ENCODE measurements at places on chromosomes 2 and 18.
A peak's percentile ranks its signal among the peaks of the same experiment; 100 is the strongest.

GRCh38 chr2:171432206-171432968, 1.4 kb downstream of the METTL8 start:
- DNase-seq = no peak

GRCh38 chr2:176491172-176491904, 222.1 kb downstream of the MTX2 start:
- peak; percentile 59 for DNase-seq

DNA sequence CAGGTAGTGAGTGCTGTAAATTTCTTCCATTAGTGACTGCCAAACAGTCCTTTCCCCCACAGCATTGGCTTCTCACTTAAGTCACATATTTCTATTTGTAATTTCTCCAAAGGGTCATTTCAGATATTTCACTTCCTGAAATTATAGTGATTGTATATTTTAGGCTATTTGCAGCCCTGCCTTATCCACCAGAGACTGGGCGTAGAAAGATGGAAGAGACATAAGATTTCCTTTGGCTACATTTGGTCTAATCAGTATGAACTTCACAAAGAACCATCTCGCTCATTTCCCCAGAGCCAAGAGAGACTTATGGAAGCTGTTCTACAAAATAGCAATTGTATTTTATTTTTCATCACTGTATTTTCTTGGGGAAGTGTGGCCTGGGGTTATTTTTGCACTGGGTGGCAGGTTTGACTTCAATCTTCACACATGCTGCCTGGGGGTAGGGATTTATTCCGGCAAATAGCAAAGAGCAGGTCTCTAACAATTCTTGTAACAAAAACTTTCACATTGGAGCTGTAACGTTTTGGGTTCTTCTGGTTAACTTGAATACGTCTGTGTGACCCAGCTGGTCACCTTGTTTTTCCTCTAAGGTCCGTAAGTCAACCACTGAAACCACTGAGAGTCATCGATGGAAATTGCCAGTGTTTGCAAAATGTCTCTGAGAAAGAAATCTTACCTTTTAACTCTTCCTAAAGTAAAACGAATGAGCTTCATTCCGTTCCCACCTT, 170.6 kb upstream of the SERPINE2 start:
- no peak for DNase-seq

- DNase-seq = peak; percentile 65
These were observed 154.0 kb downstream of the MBP start for GRCh38 chr18:76978616-76979015.

DNA sequence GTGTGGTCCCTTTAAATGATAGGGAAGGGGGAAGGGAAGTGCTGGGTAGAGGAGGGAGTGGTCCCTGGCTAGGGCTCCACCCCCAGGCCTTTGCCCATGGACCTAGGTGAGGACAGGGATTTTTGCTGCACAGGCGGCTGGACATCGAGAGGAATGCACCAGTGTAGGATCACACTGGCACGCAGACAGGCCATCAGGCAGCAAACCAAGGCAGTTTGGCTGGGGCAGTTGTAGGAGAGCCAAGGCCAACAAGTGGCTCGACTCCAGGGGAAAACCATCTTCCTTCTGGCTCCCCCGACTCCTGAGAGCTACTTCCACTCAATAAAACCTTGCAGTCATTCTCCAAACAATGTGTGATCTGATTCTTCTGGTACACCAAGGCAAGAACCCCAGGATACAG, 402.0 kb upstream of the LRRTM1 start:
- no peak for DNase-seq

- DNase-seq = no peak
These were observed 127.8 kb downstream of the TRIM43 start for GRCh38 chr2:95719473-95720060.

- DNase-seq = peak; percentile 14
These were observed 13.3 kb downstream of the GAREM2 start for GRCh38 chr2:26185954-26186770.

DNA sequence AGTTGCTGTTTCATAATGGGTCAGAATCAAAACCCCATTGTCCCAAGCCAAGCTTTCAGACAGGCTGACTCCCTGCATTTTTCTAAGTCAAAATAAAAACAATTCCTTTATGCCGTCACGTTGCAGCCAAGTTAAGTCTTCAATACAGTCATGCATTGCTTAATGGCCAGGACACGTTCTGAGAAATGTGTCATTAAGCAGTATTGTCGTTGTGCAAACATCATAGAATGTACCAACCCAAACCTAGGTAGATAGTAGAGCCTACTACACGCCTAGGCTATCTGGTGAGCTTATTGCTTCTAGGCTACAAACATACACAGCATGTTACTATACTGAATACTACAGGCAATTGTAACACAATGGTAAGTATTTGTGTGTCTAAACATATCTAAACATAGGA, 160.4 kb upstream of the FOSL2 start:
- DNase-seq = no peak

GRCh38 chr18:35193316-35193715, 47.5 kb upstream of the ZNF397 start:
- no peak for DNase-seq

- no peak for DNase-seq
These were observed 579 bp downstream of the ARHGEF4 start for GRCh38 chr2:130837175-130837810.

GRCh38 chr18:34624551-34624950, 85.5 kb upstream of the DTNA start:
- no peak for DNase-seq

DNA sequence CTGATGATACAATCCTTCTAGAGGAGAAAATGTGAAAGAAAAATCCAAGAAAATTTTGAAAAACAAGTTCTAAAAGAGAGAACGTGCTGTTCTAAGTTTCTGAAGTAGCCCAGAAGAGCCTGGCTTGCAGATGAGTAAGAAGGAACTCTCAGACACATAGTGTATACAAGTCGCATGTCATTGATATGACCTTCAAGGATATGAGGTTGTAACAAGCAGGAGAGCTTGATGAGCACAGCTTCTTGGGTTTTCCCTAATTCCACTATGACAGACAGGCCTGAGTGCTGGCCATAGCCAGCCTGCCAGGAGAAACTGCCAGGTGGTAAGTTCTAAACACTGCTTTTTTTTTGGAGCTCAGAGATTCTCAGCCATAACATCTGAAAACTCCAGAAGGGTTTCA, 235.7 kb upstream of the SIX2 start:
- DNase-seq = no peak

DNA sequence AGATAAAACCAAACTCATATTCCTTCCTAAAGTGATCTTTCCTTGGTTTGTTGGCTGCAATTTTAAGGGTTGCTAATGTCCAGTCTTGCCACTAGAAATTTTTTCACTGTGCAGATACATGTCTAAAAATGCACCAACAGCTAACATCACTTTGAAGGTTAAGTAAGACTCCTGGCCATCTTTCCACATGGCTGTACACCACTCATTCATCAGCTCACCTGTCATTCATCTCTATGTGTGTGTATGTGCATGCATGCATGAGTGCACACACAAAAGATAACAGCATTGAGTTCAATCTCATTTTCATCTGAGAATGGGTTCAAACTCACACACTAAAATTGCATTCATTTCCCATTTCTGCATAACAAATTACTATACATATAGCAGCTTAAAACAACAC, 203.8 kb downstream of the PDE11A start:
- DNase-seq = no peak

DNA sequence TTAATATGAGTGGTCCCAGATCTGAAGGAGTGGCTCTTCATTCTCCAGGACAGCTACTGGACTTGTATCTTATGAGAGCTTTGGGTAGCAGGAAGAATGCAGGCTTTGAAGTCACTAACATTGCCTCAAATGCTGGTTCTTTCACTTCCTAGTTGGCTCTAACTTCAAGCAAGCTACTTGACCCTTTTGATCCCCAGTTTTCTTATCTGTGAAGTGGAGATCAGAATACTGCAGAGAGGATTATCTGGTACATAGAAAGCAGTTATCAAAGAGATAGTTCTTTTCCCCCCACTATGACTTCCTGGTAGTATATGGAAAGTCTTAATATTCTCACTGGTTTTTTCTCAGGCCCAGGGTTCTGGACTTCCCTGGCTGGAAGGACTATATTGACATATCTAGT, 3.4 kb upstream of the PLCL1 start:
- no peak for DNase-seq

DNA sequence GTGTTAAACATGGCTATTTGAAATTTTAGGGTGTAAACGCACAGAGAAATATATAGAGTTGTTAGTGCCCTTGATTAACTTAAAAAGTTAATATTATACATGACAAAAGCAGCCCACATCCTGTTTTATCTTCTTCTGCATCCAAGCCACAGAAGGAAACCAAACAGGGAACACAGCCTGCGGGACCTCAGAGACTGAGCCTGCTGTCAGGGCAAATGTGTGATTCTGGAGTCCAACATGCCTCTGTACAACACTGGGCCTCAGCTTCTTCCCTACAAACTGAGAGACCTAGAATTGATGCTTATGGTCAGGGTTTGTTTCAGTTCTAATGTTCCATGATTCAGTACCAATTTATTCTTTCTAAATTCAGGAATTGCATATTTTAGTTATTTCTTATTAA, 404.7 kb downstream of the FBXO15 start:
- no peak for DNase-seq

- DNase-seq = no peak
These were observed 13.9 kb downstream of the RDH14 start for GRCh38 chr2:18546567-18546966.

DNA sequence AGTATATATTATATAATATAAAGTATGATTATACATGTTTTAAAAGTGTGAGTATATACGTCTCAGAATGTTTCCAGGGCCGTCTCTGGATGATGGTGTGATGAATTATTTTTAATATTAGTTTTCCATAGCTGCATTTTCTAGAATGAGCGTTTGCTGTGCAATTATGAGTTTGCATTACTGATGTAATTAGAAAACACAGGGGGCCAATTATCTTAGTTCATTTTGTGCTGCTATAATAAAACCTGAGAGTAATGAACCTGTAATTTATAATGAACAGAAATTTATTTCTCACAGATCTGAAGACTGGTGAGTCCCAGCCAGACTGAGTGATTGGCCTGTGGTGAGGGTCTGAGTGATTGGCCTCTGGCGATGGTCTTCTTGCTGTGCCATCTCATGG, 4.0 kb upstream of the HJURP start:
- DNase-seq = no peak

DNA sequence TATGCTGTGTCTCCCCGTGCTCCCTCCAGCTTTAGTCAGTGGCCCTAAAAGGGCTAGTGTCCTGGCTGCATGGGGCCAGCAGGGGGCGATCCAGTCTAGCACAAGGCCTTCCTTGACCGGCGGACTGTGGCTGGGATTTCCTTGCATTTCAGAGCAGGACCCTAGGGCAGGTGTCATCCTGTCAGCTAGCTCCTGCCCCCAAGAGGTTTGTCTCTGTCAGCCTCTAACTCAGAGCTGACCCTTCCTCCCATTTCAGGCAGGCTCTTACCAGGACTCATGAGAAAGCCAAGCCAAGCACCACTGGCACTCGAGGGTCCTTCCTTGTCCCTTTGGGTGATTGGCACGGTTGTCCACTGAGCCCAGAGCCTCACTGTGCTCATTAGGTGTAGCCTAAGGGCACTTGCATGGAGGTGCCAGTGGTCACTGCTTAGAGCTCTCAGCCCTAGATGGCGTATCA, 140.3 kb downstream of the RPIA start:
- DNase-seq = peak; percentile 87

- no peak for DNase-seq
These were observed 600 bp downstream of the KATNAL2 start for GRCh38 chr18:46917803-46918600.

DNA sequence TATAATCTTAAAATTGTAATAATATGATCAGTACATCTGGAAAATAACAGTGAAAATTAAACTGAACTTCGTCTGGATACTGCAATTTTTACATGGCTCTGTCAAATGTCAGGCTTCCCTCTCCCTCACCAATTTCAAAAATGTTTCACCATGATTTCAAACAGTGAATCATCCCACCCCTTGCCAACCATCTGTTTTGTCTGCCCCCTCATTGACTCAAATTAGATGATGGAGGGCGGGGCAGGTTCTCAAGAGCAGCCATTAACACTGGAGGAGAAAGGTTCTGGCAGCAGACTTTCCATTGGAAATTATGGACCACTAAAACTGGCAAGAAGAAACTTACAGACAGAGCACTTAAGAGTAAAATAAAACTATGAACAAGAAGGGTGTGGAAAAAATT, 1195.7 kb upstream of the ZEB2 start:
- no peak for DNase-seq

GRCh38 chr2:235820571-235820970, 326.7 kb downstream of the AGAP1 start:
- DNase-seq = no peak

- no peak for DNase-seq
These were observed at the start of gene GATA6 for GRCh38 chr18:22169011-22169888. GATA6 (plus strand) TSS chr18:22169589; CDS start chr18:22171145, 1,556 bp downstream.

- DNase-seq = no peak
These were observed 850 bp downstream of the DNAJB2 start for GRCh38 chr2:219279916-219280516.

GRCh38 chr2:25230198-25230947, 62.0 kb upstream of the POMC start:
- DNase-seq = no peak

DNA sequence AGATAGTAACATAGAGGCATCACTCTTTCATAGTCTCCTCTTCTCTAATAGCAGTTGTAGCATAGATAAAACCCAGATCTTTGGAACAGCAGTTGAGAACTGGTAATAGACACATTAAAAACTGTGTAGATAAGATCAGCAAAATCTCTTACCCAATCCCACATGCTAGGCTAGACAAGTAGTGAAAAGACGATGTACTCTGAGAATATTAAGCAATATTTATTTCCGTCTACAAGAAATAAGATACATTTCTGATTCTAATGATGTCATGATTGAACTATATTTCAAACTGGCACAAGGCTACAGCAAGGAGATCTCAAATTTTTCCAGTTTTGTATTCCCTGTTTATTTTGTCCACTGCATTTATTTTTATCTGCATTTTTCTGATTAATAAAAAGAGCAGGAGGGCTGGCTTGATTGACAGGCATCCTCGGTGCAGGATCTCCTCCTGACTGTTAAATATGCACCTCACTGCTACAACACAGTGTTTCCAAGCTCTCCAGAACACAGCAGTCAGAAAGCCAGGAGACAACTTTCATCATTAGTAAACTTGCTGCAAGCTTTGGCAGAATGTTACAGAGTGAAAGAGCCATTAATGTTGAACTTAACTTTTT, 73.3 kb upstream of the ATIC start:
- DNase-seq = no peak

- DNase-seq = no peak
These were observed 975.6 kb downstream of the DCDC2C start for GRCh38 chr2:4678927-4679326.

- no peak for DNase-seq
These were observed 22.7 kb downstream of the EXOC6B start for GRCh38 chr2:72803151-72803550.

GRCh38 chr2:206979922-206980321, 40.6 kb downstream of the CPO start:
- DNase-seq = no peak

GRCh38 chr2:241110607-241111439, 8.7 kb upstream of the MTERF4 start:
- peak; percentile 88 for DNase-seq

All from B cell (primary cell).